WTC11 (cell line): ENCODE measurements at places on chromosomes 5 and 9.

DNA sequence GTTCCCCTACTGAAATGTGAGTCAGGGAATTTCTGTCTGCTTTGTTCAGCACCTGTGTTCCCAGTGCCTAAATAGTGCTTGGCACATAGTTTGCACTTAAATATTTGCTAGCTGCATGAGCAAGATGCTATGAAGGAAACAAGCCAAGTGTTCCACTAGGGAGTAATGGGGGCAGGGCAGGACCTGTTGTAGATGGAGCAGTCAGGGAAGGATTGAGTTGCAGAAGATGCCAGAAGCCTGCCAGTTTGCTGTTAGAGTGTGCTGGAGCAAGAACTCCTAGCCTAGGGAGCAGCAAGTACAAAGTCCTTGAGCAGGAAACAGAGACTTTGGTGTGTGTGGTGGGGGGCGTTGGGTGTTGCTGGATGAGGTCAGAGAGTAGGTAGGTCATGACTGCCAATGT is 87.5 kb downstream of the DAB2IP start:
- no peak for DNase-seq

DNA sequence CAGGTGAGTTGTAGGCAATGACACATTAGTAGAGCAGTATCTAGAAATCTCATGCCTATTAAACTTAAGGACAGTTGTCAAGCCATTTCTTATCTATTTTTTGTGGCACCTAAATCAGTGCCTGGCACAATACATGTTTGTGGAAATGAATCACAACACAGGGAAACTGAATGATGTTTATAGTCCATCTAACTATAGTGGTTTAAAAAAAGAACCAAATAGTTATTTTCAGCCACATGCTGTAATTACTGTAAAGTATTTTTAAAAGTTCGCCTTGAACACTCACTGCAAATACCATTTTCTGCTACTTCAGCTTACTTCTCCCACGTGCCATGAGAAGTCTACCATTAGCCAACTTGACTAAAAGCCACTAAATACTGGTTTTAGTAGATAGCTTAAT is 21.9 kb downstream of the FNBP1 start:
- DNase-seq = no peak

- DNase-seq = no peak
Measured at GRCh38 chr5:129639331-129639730, 108.6 kb upstream of the MINAR2 start.

DNA sequence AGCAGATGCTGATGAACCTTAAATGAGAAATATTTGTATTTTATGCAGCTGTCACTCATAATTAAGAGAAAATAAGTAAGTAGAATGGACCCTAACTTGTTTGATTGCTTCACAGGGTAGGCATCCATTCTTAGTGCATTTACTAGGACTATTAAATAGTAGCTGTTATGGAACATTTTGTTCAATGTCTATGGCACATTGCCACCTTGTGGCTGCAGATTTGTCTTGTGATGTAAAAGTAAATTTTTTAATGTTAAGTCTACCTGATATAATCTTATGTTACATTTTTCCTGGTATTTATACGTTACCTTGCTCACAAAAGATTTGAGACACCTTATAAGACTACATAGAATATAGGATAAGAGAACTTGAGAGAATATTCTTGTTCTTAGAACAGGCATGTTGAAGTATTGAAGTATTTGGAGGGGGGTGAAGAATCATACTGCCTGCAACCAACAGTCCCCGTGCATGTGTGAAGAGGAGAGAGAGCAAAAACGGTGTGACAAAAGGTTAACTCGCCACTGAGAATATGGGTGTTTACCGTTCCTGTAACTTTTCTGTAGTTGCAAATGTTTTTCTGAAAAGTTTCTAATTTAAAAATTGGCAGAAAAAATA is 161.1 kb downstream of the MAST4 start:
- peak; percentile 11 for DNase-seq

GRCh38 chr9:116928289-116928688 is 241.2 kb downstream of the TRIM32 start:
- no peak for DNase-seq

DNA sequence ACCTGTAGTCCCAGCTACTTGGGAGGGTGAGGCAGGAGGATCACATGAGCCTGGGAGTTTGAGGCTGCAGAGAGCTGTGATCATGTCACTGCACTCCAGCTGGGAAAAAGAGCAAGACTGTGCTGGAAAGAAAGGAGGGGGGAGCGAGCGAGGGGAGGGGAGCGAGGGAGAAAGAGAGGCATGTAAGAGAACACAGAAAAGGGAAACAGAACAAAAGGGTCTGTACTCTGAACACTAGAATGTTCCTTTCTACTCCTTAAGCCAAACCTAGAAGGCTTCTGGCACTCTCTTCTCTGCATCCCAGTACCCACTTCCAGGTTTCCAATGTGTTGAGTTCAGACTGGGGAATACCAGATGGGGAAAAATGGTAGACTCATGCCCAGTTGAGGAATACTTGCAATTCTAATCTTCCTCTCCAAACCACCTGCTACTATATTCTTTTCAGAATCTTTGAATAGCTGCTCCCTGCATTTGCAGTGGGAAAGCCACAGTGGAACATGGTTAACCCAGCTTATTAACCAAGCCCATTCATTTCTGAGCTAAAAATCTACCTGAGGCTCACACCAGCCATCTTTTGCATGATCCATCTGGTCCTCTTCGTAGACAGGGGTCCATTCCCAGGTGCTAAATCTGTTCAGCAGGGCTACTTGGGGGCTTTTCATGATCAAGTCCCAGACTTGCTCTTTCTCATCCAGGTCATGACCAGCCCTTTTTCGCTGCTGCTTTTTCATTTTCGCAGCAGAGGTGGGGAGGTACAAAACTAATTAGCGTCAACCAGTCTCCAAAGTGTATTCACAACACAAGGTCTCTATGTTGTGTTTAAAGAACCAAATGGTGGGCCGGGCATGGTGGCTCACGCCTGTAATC is 34.9 kb downstream of the SEMA4D start:
- no peak for DNase-seq

DNA sequence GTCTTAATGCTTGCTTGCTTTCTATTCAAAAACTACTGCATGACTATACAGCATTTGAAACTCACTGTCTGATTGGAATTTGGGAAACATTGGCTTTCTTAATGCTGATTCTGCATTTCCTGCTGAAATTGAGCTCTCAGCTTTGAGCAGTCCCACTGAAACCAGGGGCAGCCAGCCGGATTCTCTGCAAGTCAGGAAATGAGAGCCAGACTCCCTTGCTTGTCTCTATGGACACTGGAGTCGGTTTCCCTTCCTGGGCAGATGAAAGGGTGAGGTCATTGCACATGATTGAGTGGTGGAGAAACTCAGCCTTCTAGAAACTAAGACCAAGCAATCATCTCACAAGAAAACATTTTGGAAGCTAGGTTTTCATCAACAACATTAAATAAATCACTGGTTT is 119.7 kb upstream of the SPATA31C2 start:
- DNase-seq = no peak

GRCh38 chr5:80223561-80223960 is 32.3 kb downstream of the SERINC5 start:
- no peak for DNase-seq

- no peak for DNase-seq
Measured at GRCh38 chr5:171157276-171157675, 151.8 kb upstream of the TLX3 start.

DNA sequence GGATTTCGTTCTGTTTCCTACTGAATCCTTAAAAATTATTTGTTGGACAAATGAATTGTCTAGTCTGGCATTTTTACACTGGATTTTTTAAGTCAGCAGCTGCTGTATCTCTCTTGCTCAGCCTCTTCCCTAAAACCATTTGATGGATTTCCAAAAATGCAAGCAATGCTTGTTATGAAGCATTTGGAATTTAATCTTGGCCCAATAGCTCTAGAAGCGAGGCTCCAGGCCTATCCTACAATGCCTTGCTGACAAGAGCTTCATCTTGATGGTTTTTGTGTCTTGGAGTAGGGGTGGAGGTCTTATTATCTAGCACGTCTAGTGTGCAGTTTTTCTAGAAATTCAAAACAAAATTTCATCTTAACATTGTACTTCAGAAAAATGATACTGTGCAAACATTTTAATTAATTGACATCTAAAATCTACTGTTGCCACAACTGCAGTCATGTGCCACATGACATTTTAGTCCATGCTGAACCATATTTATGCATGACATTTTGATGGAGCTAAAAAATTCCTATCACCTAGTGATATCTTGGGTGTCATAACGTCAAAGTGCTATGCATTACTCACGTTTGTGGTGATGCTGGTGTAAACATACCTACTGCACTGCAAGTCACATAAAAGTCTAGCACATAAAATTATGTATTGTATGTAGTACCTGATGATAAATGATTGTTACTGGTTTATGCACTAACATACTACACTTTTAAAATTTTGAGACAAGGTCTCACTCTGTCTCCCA is 5.9 kb upstream of the RAD23B start:
- no peak for DNase-seq

DNA sequence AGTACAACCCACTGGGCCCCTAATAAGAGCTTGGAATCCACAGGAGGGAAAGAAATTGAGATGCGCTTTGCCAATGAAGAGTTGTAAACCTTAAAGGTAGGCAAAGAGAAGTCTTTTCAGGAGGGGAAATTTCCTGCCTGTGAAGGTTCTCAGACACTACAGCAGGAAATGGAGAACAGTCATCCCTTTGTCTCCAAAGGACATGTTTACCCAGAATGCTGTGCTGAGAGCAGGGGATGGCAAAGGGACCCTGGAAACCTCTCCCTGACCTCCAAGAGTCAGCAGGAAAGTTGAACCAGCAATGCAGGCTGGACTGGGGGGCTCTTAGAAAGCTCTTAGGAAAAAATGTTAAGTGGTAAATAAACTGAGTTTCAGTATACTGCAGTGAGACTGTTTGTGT is 103.2 kb downstream of the AK8 start:
- no peak for DNase-seq

DNA sequence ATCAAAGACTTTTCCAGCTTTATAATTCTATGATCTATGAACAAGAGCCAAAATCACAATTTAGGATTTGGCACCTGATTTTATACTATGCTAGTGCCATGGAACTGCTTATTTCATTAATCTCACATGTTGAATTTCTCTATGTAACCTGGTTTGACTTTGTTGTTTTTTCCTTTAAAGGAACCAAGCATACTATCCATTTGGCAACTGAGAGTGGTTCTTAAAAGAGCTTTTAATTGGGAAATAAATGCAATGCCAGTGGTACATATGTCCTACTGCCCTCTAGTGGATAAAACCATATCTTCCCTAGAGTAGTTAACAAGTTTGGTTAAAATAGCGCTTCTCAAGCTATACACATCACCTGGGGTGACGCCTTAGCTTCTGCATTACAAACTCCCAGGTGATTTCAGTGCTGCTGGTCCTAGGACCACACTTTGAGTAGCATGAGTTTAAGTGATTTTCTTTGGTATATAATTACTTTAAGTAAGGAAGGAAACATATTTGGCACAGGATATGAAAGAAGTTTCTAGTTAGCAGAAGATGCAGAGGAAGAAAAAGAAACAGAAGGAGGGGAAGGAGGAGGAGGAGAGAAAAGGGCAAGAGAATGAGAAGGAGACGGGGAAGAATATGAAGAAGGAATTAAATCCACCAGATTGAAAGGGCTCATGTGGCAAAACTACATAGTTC is 56.8 kb downstream of the FGF10 start:
- DNase-seq = peak; percentile 10

DNA sequence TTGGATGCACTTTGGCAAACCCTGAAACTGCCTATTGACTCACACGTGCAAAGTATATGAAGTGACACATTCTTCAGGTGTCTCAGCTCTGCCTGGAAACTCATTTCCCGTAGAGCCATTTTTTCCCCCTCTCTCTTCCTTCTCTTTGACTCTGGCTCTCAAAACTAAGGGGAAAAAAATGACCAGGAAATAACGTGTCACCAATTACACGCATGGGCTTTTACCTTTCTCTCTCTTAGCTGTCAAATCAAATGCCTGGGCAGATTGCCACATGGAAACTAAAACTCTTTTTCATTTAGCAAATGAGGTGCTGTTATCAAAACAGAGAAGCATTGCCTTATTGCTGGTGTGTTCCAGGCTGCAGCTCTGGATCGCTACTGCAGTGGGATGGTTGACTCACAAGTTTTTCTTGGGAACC is 18.3 kb upstream of the IFNK start:
- no peak for DNase-seq

GRCh38 chr5:135186662-135187522 is 152.9 kb upstream of the PITX1 start:
- no peak for DNase-seq

DNA sequence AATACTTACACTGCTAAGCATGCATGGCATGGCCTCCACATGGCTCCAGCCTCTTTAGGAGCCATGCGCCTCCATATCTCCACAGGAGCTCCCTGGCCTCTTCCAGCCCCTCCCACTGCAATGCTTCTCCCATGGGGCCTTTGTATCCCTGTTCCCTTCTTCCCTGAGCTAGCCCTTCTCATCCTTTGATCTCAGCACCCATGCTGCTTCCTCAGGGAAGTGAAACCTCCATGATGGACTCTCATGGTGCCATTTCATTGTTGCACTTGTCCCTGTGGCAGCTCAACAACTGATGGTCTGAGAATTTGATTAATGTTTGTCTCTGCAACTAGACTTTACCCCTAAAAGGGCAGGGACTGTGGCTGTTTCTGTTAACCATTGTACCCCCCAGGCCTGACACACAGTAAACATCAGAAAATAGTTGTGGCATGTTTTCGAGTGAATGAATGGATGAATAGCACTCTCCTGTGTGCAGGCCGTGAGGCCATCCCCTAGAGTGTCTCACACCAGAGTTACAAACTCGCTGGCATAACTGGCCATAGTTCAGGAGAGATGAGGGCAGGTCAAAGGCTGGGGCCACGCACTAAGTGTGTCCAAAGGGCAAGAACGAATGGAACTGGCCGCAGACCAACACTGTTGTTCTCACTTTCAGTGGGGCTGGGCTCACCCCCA is 6.6 kb downstream of the IDNK start:
- DNase-seq = no peak

- DNase-seq = no peak
Measured at GRCh38 chr5:142613271-142613671, 72.6 kb downstream of the FGF1 start.

DNA sequence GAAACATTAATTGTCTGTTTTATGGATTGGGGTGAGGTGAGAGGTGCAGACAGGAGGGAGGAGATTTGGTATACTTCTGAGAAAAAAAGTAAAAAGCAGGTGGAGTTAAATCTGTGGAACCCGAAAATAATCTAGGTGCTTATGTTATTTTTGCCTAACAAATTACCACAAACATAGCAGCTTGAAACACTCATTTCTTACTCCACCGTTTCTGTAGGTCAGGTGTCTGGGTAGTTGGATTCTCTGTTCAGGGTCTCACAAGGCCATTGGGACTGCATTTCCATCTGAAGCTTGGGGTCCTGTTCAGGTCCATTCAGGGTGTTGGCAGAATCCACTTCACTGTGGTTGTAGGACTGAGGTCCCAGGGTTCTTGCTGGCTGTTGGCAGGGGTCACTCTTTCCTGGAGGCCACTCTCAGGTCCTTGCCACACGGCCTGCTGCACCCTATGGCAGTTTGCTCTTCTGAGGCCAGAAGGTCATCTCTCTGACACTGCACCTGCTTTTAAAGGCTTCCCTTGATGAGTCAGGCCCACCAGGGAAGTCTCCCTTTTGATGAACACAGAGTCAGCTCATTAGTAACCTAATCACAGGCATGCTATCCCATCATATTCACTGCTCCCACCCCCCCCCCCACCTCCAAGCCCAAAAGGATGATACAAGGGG is 82.2 kb downstream of the TRIO start:
- DNase-seq = no peak

- DNase-seq = no peak
Measured at GRCh38 chr9:37693260-37693659, 42.5 kb downstream of the FRMPD1 start.
